ENCODE measurements at places on chromosomes 4 and X.

- no peak for DNase-seq
Observed at GRCh38 chrX:124348182-124348581, 1.8 kb downstream of the SH2D1A start.

DNA sequence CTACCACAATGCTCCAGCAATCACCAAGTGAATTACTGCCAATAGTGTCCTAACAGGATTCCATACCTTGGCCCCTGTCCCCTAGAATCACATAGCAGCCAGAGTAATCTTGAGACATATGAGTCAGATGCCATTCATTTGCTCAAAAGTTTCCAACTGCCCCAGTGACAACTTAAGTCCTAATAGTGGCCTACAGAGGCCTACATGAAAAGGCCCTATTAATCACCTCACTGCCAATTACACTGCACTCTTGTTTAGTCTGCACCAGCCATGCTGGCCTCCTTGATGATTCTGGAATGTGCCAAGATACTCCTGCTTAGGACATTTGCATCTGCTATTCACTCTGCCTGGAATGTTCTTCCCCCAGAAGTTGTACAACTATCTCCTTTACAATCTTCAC is 130.7 kb downstream of the NR3C2 start:
- DNase-seq: no peak

GRCh38 chrX:155259752-155260151 is 4.5 kb downstream of the RAB39B start:
- no peak for DNase-seq

DNA sequence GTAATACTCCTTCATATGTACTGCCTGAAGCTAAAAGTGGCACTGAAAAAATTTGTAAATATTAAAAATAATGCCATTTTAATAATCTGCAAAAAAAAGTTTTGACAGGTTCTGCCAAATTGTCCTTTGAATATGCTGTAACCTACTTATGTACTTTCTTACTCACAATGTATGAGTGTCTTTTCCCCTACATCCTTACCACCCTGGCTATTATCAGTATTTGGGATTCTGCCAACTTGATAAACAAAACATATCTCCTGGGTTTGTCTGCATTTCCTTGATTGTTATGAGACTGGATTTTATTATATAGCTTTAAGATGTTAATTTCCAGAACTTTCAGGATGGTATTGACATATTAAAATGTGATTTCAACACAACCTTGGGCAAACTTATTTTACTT is 187.9 kb downstream of the CHM start:
- DNase-seq: no peak

GRCh38 chrX:12480956-12481355 is 310.3 kb upstream of the PRPS2 start:
- DNase-seq: no peak

DNA sequence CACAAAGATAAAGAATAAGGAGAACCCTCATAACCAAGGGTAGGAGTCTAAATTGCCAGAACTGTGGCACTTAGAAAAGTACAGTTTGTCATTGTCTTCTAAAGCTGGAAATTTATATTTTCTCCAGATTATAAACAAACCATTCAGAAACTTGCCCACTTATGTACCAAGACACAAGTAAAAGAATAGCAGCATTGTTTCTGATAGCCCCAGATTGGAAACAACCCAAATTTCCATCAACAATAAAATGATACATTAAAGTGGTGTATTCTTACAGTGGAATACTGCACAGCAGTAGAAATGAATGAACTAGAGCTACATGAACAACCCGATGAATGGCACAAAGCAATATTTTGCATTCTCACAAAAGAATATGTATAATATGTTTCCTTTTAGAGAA is 63.1 kb upstream of the PDHA1 start:
- no peak for DNase-seq

All from breast epithelium (tissue), 4 donors.